ENCODE measurements at places on chromosomes 4 and X.

DNA sequence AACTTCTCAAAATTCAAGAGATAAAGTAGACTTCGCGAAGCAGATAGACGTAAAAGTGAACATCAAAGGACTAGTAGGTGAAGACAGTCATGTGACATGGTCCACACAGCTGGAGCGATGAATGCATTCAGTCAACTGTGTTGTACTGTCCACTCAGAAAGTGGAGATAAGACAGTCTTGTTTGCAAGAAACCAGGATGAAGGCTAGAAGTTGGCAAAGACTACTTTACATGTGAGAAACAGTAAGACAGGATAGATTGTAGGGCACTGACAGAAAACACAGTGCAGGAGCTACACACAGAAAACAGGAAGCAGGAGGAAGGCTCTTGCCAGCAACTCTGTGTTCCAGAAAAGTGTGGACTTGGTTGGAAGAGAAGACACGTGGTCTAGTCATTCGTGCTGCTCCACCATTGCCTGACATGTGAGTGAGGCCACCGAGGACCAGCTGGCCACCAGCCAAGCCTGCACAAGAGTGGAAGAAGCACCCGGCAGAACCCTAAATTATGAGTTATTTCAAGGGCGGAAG lies 78.9 kb downstream of the FAT1 start:
- DNase-seq: no peak

GRCh38 chr4:138308356-138308755 lies 66.2 kb upstream of the SLC7A11 start:
- no peak for DNase-seq

GRCh38 chrX:104428231-104428630 lies 137.8 kb upstream of the IL1RAPL2 start:
- DNase-seq: no peak

DNA sequence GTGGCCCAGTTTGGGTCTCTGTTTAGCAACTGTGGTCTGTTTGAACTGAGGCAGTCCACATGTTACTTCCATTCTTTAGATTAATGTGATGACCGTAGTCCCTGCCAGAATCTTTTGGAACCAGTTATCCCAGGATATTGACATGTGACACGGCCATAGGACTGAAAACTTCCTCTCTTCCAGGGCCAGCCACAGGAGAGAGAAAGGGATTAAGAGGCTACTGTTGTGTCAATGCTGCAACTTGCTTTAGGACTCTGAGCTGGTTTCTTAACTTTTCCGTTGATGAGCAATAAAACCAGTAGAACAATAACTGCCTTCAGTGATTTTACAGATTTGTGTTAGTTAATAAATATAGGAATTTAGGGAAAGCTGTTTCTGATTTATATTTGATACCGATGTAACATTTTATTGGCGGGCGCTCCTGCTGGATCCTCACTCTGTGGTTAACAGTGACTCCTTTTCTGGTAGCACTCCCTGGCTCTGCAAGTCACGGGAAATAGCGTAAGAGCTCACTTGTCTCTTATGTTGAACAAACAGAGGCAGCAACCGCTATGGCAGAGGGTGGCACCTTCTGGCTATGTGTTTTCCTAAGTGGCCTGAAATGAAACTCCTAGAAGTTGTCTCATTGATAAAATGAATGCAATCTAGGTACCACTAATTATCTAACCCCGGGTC lies 2.5 kb downstream of the TENM3 start:
- no peak for DNase-seq

DNA sequence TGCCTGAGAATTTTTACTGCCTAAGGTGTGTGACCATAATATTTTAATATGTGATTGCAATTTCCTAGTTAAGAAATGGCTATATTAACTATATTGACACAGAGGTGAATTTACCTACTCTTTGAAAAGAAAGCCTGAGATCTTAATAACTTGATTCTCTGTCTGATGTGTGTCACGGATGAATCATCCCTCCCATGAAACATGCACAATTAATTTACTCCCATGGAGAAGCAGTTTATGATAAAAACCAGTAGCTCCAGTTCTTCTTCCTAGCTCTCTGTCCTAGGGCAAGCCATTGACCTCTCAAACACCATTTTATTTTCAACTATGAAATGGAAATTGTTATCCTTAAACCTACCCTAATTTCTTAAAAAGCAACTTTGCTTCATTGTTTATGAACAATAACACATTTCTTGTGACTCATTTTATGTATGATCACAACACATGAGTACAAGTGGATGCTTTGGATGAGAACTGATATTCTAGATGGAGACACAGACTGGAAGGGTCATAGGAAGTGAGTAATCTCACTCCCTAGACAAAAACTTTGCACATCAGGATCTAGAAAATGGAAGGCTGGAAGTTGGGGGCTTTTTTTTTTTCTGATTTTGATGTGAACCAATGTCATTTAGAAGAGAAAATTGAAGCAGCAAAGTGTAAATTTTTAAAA lies 438.3 kb downstream of the GPAT3 start:
- DNase-seq: no peak

GRCh38 chrX:46549914-46550313 lies 4.7 kb upstream of the ZNF674 start:
- no peak for DNase-seq

Measured in SW480 (cell line).